ENCODE measurements at places on chromosomes 7 and 10.

GRCh38 chr7:40310258-40310657 is 175.5 kb downstream of the SUGCT start:
- DNase-seq, result no peak

GRCh38 chr7:145016068-145016467 is 180.2 kb upstream of the TPK1 start:
- DNase-seq, result no peak

DNA sequence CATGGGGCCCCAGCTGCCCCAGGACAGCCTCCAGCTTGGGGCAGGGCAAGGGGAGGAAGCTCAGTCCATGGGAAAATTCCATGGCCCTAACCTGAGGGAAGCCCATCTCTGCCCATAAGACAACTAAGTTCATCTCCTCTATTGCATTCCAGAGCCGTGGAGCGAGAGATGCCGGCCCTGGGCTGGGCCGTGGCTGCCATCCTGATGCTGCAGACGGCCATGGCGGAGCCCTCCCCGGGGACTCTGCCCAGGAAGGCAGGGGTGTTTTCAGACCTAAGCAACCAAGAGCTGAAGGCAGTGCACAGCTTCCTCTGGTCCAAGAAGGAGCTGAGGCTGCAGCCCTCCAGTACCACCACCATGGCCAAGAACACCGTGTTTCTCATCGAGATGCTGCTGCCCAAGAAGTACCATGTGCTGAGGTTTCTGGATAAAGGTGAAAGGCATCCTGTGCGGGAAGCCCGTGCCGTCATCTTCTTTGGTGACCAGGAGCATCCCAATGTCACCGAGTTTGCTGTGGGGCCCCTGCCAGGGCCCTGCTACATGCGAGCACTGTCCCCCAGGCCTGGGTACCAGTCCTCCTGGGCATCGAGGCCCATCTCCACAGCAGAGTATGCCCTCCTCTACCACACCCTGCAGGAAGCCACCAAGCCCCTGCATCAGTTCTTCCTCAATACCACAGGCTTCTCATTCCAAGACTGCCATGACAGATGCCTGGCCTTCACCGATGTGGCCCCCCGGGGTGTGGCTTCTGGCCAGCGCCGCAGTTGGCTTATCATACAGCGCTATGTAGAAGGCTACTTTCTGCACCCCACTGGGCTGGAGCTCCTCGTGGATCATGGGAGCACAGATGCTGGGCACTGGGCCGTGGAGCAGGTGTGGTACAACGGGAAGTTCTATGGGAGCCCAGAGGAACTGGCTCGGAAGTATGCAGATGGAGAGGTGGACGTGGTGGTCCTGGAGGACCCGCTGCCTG is 4.3 kb downstream of the AOC1 start:
- no peak for DNase-seq

- DNase-seq, result no peak
Observed at GRCh38 chr10:43196131-43196980, 58.1 kb downstream of the CSGALNACT2 start.

GRCh38 chr10:77746047-77746707 is 108.6 kb upstream of the KCNMA1 start:
- no peak for DNase-seq

- no peak for DNase-seq
Observed at GRCh38 chr7:103141753-103142404, 7.0 kb downstream of the NAPEPLD start.

- no peak for DNase-seq
Observed at GRCh38 chr10:90051053-90051452, 349.7 kb downstream of the KIF20B start.

GRCh38 chr7:96135241-96135640 is 186.7 kb downstream of the SLC25A13 start:
- no peak for DNase-seq

GRCh38 chr7:28180364-28181147 is at the start of gene JAZF1:
Gene JAZF1, minus strand, starts transcription at chr7:28180795.
- DNase-seq, result peak; percentile 72

DNA sequence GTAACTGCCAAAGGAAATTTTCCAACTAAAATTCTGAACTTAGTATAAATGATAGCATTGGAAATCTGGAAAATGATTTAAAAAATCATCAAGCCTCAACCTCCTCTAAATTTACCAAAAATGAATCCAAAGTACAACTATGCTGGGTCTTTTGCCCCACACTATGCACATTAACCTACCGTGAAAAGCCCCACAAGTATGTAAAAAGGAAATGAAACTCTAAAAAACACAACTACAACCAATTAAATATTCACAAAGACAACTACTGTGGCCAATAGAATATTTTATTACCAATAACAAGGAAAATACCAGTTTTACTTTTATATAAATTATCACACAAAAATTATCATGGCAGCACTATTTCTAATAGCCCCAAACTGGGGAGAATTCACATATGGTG is 19.3 kb downstream of the EIF3A start:
- DNase-seq, result no peak

DNA sequence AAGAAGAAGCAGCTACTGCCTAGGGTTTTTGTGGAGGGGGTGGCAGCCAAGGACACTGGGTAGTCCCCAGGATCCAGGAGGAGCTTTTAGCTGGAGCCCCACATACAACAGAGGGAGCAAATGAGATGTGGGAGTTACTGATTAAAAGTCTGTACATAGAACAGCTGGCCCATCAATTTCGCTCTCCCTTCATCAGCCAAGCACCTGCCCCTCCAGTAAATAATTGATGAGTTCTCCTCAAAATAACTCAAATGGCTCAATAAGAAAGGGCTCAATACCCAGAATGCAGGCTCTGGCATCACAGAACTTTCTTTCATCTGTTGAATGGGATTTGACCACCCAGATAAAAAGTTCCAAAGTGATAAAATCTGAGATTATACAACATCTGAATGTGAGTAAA is 15.1 kb upstream of the WNT8B start:
- DNase-seq, result no peak

DNA sequence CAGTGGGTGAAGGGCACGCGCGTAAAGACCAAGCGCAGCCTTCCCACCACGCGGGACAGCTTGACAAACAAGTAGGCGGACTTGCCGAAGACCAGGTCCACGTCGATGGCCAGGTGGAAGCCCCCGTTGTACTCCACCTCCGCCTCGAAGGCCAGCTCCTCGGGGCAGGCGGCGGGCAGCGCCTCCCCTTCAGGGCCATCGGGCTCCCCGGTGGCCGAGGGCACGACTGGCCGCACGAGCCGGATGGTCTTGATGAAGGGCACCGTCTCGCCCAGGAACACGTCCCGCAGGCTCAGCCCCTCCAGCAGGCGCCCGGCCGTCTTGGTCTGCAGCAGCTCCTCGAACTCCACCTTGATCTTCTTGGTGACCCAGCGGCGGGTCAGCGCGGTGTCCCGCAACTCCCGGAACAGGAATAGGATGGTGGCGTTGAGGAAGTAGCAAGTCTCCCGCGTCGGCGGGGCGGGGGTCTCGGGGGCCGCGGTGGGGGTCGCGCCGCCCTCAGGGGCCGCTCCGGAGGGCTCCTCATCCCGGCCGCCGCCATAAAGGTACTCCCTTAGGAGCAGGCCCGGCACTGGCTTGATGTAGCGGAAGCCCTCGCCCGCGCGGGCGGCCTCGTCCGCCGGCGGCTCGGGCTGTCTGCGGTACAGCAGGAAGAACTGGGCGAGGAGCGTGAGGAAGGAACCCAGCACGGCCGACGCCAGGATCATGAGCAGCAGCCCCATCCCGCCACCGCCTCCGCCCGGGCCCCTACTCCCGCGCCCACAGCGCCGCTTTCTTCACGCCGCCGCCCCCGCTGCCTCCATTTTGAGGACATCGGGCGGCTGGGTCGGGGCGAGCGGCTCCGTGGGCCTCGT is 507 bp downstream of the PDZD8 start:
- peak; percentile 61 for DNase-seq

DNA sequence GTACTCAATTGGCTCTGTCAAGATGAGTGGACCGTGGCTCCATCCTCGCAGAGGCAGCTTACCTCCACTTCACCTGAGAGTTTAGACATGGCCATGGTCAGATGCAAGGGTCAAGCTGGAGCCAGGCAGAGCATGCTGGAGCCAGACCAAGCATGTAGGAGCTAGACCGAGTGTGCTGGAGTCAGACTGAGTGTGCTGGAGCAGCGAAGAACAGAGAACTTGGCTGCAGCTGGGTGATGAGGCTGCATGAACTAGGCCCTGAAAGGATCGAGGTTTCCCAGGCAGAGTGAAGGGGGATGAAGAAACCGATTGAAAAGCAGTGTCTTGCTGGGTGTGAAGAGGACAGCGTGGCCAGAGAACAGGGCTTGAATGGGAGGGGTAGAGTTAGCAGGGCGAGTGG is 86.1 kb downstream of the MKI67 start:
- DNase-seq, result no peak

DNA sequence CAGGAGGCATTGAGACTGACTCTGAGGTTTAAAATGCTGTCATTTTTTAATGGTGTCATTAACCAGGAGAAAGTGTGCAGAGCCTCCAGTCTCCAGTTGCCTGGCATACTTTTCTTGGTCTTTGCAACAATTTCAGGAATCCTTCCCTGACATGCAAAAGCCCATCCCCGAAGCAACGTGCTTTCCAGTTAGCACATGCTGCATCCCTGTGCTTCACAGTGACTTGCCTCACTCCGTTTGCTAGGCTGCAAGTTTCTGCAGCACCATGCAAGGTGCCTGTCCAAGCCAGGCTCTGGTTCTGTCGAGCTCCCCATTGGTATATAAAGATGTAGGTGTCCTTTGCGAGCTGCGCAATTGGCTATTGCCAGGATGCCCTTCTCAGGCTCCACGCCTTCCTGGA is 135.0 kb downstream of the GALNT17 start:
- no peak for DNase-seq
